Tibial nerve (tissue), 4 donors: ENCODE measurements at places on chromosomes 13 and 19.
A peak's percentile ranks its signal among the peaks of the same experiment; 100 is the strongest.

DNA sequence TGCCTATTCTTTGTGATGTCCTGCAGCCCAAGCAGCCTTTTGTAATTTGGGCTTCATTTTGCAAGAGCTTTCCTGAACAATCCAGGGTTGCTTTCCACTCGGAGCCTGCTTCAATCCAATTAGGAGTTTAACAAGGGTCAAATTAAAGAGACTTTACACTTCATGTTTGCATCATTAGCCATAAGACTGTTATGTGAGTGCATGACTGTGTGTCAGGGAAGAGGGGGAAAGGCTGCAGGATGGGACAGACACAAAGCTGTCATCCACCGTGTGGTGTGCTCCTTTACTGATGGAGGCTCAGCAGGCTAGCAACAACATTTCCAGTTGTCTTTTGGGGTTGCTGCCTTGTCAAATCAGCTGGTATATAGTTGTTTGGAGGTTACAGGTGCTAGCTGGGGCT, 23.7 kb upstream of the MAB21L1 start:
- no peak for DNase-seq

GRCh38 chr19:2788237-2788636, 2.9 kb downstream of the THOP1 start:
- DNase-seq, result no peak

GRCh38 chr19:50233308-50233910, 30.0 kb downstream of the MYH14 start:
- DNase-seq, result no peak

DNA sequence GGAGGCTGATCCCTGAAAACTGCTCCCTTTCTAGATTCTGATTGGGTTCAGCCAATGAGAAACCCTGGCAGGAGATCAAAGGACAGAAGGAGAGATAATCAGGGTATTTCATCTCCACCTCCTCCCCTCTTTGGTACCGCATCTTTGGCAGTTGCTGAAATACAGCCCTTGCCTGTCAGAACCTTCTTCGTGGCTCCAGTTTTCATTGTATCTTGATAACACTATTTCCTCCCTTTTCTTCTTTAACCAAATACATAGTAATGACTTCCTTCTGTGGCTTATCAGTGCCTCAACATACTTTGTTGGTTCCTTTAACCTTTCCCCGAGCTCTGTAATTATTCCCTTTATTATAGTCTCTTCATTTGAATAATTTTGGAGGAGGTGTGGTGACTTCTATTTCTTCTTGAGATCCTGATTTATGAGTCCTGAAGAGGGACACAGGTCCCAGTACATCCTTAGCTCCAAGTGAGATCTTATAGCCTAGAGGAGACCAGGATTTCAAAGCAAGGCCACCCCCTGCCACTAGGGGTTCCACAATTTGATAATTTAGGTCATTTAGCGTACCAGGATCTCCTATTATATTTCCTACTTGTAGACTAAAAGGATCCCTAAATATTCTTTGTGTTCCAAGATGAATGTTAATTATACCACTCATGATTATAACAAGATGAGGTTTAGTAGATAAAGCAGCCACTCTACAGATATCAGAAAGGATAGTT, 98.0 kb downstream of the EDNRB start:
- DNase-seq, result no peak

DNA sequence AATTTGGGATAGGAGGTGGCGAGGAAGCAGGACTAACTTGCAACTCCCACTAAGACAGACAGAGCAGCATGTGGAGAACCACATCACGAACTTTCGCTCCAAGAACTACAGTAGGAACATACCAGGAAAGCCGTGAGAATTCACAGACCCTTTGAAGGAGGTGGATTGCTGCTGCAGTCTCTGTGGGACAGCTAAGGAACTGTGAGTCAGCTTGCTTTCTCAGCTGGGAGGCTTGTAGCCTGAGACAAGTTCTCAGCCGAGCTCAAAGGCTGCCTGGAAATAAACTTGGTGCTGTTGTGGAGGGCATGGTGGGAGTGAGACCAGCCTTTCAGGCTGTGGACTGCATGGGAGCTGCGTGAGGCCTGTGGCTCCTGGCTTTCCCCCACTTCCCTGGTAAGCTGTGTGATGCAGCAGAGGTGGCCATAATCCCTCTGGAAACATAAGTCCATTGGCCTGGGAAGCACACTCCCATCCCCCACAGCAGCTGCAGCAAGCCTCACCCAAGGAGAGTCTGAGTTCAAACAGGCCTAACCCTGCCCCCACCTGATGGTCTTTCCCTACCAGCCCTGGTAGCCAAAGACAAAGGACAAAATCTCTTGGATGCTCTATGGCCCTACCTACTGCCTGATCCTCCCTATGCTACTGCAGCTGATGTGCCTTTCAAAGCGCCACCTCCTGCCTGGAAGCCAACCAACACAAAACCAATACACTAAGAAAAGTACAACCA, 441.1 kb upstream of the HTR2A start:
- DNase-seq, result no peak

GRCh38 chr13:99072356-99072755, 94.5 kb upstream of the DOCK9 start:
- DNase-seq, result no peak

DNA sequence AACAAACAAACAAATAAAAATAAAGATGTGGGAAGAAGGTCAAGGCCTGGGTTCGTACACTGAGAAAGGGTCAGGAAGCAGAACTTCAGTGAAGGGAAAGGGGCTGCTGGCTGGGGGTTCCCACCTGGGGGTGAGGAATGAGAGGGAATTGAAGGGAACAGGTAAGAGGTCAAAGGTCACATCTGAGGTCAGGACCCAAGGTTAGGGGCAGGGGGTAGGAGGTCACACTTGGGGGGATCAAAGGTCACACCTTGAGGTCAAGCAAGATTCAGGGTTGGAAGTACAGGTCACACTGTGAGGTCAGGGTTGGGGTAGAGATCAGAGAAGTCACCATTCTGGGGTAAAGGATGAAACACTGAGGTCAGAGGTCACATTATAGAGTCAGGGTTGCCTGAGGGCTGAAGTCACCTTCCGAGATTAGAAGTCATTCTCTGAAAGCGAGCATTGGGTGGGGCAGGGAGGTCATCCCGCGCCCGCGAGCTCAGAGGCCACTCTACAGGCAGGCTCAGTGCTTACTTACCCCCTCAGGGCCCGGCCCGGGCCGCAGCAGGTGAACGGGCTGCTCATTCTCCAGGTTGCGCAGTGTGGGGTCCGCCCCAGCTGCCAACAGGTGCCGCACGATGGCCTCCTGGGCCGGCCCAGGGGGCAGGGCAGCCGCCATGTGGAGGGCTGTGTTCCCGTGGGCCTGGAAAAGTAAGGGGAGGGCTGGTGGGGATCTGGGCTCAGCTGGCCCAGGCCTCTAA, 10.8 kb downstream of the NFKBID start:
- DNase-seq, result no peak

- DNase-seq, result no peak
These were observed 36.3 kb downstream of the CYP2B6 start for GRCh38 chr19:41027273-41027967.

DNA sequence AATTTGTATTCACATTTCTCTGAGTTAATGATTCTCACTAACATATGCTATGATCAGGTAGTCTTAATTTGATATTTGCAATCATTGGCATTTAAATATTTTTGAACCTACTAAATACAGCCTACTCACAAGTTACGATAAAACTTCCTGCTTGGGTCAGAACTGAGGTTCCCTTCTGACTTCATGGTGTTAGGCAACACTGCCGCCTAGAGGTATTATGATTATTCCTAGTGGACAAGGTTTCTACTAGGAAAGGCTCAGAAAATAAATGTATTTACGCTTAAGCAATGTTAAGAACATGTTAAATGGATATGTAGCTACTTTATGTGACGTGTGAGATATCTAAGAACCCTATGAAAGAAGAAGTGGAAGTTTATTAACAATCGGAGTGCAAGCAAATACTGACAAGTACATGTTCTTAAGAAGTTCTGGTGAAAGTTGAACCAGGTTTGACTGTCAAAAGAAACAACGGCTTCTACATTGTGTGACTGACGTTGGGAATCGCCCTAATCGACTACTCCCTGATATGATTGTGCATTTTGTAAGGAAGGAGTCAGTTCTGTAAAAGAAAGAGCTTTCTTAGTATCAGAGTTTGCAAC, 1395.8 kb downstream of the SLITRK5 start:
- no peak for DNase-seq

DNA sequence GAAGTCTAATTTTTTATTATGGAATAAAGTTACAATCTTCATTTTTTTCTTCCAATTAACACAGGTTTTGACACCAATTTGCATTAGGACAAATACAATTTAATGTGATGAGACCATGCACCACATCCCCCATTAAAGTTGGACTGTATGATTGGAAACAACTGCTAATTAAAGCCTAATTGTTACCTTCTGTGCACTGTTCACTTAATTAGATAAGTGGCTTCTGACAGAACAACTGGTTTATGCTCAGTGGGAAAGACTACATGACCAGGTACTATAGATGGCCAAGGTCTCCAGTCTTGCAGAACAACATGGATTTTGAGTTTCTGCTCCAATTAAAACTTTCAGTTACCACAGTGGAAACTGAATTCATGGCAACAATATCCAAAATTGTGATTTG, 198.1 kb downstream of the FGF14 start:
- DNase-seq, result no peak

GRCh38 chr19:35860436-35860817, 3.7 kb downstream of the KIRREL2 start:
- no peak for DNase-seq

- no peak for DNase-seq
These were observed 56.1 kb downstream of the ENOX1 start for GRCh38 chr13:43730642-43731041.

- no peak for DNase-seq
These were observed 6.5 kb downstream of the TMEM255B start for GRCh38 chr13:113765564-113765910.

- DNase-seq, result peak; percentile 56
These were observed 1.2 kb upstream of the EEF2 start for GRCh38 chr19:3986260-3987041.

- no peak for DNase-seq
These were observed 26.3 kb upstream of the DCLK1 start for GRCh38 chr13:36157480-36157879.

DNA sequence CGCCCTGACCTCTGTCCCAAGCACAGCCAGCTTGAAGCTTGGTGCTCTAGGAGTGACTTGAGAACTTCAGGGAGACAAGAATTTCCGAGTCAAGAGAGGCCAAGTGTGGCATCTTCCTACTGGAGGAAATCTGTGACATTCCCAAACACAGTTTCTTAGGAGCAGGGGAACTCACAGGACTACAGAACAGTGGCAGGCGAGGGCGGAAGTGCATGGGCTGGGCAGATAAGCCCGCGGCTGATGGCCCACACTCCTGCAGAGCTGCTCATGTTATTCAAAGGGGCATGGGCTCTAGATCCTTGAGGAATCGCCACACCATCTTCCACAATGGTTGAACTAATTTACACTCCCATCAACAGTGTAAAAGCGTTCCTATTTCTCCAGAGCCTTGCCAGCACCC, 168.8 kb downstream of the KATNAL1 start:
- no peak for DNase-seq

DNA sequence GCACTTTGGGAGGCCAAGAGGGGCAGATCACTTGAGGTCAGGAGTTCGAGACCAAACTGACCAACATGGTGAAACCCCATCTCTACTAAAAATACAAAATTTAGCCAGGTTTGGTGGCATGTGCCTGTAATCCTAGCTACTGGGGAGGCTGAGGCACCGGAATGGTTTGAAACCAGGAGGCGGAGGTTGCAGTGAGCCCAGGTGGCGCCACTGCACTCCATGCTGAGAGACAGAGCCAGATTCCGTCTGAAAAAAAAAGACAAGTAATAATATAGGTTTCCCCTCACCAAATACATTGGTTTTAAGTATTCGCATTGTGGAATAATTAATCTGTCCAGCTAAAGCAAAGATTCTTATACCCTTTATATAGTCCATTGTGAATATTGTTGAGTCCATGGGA, 1544.6 kb downstream of the OLFM4 start:
- no peak for DNase-seq

DNA sequence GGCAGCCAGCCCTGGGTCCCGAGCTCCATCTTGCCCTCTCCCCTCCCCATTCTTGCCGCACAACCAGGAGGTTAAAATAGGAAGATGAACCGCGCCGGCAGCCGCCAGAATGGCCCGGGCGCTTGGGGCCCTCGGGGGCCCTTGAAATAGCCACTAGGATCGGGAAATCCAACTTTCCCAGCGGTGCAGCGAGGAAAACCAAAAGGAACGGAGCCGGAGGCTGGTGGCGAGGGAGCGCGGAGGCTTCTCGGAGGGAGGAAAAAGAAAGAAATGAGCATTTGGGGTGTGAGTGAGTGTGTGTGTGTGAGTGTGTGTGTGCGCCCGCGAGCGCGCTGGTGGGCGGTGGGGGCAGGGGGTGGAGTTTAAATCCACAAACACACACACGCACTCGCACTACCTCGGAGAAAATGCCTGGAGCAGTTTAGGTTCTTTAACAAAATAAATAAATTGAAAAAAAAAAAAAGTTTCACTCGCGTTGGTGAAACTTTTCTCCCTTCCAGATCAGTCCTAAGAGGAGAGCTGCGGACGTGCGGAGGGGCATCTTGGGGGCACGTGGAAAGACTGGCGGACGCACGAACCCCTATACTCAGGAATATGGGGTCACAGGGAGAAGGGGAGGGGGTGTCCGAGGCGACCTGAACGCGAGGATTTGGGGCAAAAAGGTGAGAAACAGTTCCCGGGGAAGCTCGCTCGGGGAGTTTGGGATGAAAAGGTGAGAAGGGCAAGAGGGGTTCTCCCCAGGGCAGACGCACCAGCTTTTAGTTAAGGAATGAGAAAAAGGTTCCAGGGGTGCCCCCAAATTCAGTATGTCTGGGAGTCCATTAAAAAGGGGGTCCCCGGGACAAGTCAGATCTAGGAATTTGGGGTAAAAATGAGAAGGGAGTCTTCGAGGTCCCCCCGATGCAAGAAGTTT, 1.3 kb downstream of the RFX2 start:
- peak; percentile 77 for DNase-seq
